ENCODE measurements at places on chromosomes 7 and 10.

DNA sequence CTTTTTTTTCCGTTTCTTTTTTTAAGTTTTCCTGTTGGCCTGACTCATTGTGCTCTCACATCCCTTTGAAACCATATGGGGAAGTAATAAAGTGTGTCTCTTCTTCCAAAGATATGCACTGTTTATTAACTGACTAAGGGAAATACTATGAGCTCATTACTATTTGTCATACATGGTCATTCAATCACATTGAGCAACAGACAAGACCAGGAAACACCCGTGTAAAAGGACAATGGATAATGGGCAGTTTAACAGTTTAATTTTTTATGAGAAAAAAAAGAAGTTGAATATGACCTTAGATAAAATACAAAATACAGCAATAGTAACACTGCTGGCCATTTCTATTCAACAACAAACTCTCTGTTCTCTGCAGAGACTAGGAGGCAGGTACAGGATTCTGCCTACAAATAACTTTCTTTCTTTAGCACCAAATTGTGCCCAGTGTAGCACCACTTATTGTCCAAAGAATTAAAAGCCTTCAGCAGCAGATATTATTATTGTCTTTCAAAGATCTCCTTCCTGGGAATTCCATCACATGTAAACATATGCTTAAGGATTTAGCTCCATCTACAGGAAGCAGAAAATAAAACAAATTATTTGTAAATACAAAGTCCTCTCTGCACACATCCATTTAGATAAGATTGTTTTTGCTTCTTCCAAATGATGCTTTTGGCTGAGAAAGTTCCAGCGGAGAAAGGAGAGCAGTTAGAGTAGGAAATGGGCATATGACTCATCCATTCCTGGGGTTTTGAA, 55.0 kb upstream of the AKR1E2 start:
- DNase-seq = no peak

GRCh38 chr10:64261092-64261491, 739.9 kb downstream of the REEP3 start:
- no peak for DNase-seq

- no peak for DNase-seq
Measured at GRCh38 chr7:20395511-20395910, 64.8 kb downstream of the ITGB8 start.

- peak; percentile 59 for DNase-seq
Measured at GRCh38 chr7:151448261-151449252, 8.6 kb upstream of the CRYGN start.

GRCh38 chr7:123209786-123210185, 10.0 kb upstream of the SLC13A1 start:
- no peak for DNase-seq

- no peak for DNase-seq
Measured at GRCh38 chr7:128879939-128880746, 17.5 kb downstream of the ATP6V1F start.

DNA sequence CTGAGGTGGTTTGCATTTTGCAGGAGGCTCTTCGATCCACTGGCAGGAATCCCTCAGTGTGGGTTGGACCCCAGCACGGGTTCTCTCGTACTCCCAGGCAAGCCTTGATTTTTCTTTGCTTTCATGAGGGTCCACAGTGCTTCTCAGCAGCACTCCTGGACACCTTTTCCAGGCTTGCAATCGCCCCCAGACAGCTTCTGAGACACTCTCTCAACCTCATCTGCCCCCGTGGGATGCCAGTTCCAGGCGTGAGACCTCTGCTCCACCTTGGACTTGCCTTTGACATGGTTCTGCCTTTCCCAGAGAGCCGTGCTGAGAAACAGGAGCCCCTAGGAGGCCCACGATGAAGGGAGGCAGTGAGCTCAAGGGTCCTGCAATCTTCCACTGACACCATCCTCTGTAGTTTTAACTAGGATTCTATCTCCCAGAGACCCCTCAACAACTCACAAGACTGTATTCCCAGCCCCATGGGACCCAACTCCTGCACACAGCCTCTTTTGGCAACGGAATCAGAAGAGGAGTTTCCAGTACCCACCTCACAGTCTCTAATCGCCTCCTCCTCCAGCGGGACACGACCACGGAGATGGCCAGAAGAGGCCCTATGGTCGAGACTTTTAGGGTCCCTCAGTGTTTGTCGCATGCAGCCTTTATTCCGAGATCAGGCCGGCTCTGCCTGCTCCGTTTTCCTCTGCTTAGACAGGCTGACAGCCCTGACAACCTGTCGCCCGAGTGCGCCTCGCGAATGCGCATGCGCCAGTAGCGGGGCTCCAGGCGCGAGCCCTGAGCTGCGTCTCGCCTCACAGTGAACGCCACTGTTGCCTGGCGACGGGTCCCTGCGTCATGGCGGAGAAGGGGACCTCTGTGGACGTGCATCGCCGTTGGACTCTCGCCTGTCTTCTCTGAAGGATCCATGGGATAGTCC, 26.0 kb upstream of the ZNF273 start:
- peak; percentile 50 for DNase-seq

DNA sequence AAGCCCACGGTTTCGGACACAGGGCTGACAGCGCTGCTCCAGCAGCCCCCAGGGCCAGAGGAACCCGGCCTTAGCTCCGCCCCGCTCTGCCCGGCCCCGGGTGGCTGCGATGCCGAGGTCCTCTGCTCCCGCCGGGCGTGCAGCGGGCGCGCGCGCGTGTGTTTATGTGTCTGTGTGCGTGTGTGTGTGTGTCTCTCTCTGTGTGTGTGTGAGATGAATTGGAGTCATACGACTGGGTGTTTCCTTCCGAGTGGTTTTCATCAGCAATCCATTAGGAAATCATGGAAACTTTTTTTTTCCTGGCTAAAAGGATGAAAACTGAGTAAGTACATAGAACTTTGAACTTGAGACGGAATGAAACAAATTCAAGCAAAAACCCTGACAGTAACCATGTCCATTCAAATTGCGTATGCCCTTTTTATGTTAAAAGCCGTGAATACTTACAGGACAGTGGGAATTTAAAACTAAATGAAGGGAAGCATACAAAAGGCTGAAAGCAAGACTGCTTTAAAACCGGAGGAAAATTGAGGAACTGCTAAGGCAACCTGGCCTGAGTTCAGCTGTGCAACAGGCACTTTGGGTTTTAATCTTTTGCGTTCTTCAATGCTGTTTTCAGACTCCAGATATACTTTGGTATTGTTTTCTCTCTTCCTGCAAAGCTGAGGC, at the start of gene CPED1:
Gene CPED1 (plus strand): TSS at position 121 of the 666 bp plus-strand sequence. CDS start 911 bp downstream, outside the sequence.
- DNase-seq = no peak

DNA sequence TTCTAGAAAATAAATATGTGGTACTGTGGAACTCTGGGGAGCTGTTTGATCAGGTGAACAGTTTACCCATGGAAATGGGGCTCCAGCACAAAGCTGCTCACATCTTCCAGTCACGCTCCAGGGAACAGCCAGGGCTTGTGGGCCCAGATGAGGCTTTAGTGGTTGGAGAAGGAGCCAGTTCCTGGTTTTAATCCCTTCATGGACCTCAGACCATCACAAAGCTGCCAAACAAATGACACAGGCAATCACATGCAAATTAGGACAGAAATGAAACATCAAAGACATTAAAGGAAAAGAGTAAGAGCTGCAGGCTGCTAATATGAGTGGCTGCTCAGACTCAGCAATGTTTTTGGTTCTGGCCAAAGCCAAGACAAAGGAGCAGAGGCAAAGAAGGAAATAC, 2.2 kb upstream of the ATP6V0E2 start:
- no peak for DNase-seq

GRCh38 chr10:71644307-71645180, 75.0 kb downstream of the C10orf105 start:
- no peak for DNase-seq

DNA sequence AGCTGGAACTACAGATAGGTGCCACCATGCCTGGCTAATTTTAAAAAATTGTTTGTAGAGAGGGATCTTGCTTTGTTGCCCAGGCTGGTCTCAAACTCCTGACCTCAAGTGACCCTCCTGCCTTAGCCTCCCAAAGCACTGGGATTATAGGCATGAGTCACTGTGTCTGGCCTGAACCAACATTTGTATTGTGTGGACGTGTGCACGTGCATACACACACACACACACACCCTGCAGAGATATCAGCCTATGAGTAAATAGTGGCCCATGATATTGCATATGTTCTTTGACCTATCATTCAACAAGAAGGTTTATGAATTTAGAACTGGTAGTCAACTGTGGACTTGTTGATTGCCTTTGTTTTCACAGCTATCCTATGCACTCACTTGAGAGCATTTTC, 161.6 kb downstream of the BAMBI start:
- no peak for DNase-seq

- DNase-seq = no peak
Measured at GRCh38 chr7:143046426-143046851, 5.7 kb upstream of the OR6V1 start.

- no peak for DNase-seq
Measured at GRCh38 chr7:3157566-3158287, 114.1 kb upstream of the CARD11 start.

- no peak for DNase-seq
Measured at GRCh38 chr10:968546-969199, 19.6 kb upstream of the GTPBP4 start.

- DNase-seq = no peak
Measured at GRCh38 chr10:119505588-119506315, 36.8 kb downstream of the RGS10 start.
